ENCODE measurements at places on chromosomes 16 and 17.

DNA sequence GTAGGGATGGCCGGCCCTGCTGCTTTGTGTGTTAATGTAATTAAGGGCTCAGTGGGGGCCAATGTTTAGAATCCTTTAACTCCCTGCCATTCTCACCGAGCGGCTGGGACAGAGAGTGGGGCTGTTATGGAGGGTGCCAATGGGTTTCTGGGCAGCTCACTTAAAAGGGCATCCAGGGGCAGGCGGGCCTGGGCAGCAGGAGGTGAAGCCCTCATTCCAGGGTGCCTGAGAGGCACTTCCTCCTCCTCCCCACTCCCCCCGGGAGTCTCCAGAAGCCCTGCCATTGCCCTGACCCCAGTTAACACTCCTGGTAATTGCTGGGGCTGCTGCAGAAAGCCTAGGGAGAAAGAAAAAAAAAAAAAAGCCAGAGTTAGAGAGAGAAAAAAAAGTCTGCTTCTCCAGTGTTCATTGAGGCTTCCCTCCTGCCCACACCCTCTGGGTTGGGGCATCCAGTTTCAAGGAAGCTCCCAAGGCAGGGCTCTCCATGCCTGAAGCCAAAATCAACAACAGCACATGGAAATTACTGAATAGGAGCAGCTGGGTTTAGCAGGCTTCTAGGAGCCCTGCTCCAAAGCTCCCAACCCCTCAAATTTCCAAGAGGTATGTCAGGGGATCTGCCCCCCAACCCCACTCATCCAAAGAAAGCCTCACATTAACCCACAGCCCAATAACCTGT lies 28.0 kb downstream of the CUEDC1 start:
- DNase-seq: no peak

GRCh38 chr17:34400301-34400931 lies 37.4 kb upstream of the CCL1 start:
- no peak for DNase-seq

DNA sequence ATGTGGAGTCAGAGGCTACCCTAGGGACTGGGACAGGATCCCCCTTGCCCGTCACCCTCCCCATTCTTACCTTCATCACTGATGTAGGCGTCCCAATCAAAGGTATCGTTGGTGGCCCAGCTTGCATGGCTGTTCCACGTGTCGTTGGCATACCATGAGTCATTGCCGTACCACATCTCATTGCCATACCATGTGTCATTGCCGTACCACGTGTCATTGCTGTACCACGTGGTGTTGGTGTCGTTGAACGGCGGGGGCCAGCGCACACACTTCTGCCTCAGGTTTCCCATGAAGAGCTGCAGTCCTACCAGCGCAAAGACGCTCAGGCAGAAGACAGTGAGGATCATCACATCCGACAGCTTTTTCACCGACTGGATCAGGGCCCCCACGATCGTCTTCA lies 4.8 kb downstream of the SCN4A start:
- peak; percentile 30 for DNase-seq

- DNase-seq: no peak
Measured at GRCh38 chr17:58382108-58382871, 30.3 kb upstream of the SUPT4H1 start.

DNA sequence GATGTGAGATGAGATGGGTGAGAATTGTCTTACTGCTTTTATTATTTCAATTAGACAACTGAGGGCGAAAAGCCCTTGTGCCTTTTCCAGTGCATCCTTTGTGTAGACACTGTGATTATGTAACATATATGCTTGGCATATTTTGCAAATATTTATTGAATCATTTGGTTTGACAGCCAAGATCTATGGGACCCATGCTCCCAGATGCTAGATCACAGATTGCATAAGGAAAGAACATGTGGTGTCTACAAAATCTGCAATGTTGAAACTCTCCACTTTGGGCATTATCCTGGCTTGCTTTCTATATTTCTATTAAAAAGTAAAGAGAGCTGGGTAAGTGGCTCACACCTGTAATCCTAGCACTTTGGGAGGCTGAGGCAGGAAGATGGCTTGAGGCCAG lies 4.8 kb upstream of the COG1 start:
- DNase-seq: no peak

DNA sequence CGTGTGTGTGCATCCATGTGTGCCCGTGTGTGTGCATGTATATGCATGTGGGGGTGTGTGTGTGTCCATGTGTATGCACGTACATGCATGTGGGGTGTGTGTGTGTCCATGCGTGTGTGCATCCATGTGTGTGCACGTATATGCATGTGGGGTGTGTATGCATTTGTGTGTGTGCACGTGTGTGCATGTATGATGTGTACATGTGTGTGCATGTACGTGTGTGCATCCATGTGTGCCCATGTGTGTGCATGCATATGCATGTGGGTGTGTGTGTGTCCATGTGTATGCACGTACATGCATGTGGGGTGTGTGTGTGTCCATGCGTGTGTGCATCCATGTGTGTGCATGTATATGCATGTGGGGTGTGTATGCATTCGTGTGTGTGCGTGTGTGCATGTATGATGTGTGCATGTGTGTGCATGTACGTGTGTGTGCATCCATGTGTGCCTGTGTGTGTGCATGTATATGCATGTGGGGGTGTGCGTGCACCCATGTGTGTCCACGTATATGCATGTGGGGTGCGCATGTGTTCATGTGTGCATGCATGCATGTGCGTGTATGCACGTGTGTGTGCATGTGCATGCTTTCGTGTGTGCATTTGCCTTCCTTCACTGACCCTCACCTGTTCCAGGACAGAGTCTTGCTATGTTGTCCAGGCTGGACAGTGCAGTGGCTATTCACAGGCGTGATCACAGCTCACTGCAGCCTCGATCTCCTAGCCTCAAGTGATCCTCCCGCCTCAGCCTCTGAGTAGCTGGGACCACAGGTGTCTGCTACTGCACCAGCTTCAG lies 129.6 kb upstream of the TNRC6C start:
- no peak for DNase-seq

DNA sequence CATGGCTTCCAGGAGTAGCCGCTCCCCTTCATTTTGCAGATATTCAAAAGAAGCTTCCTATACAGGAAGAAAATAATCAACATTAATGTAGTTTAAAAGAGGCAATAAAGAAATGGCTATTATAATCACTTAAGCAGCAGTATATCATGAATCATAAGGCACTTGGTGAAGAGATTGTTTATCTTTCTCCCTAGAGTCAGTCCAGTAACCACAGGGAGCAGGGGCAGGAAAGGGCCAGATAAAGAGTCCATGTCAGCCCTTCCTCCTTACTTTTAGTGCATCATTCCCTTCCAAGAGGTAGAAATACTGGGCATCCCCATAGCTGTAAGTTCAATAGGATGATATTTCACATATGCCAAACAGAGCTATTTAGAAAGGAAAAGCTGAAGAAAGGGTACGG lies 184.6 kb upstream of the C17orf78 start:
- DNase-seq: no peak
